ENCODE measurements at places on chromosomes 7 and 10.

- DNase-seq: no peak
These were observed 235.5 kb downstream of the SEMA3E start for GRCh38 chr7:83413424-83413823.

GRCh38 chr7:105664816-105665525 lies 83.7 kb upstream of the EFCAB10 start:
- no peak for DNase-seq

DNA sequence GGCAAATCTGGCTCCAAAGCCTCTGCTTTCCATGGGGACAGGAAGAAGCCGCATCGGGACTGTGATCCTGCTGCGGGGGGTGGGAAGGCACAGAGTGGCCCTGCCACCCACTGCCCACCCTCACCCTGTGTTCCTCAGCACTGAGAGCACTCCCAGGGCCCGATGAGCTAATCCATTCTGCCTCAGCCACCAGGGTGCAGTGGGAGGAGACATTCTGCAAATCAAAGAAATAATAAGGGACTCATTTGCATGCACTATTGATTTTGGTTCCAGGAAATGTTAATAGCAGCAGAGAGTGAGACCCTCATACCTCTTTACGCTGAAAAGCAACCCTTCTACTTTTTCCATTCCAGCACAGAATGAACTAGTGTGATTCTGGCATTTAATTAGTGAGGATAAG lies 572.8 kb downstream of the INHBA start:
- DNase-seq: no peak

DNA sequence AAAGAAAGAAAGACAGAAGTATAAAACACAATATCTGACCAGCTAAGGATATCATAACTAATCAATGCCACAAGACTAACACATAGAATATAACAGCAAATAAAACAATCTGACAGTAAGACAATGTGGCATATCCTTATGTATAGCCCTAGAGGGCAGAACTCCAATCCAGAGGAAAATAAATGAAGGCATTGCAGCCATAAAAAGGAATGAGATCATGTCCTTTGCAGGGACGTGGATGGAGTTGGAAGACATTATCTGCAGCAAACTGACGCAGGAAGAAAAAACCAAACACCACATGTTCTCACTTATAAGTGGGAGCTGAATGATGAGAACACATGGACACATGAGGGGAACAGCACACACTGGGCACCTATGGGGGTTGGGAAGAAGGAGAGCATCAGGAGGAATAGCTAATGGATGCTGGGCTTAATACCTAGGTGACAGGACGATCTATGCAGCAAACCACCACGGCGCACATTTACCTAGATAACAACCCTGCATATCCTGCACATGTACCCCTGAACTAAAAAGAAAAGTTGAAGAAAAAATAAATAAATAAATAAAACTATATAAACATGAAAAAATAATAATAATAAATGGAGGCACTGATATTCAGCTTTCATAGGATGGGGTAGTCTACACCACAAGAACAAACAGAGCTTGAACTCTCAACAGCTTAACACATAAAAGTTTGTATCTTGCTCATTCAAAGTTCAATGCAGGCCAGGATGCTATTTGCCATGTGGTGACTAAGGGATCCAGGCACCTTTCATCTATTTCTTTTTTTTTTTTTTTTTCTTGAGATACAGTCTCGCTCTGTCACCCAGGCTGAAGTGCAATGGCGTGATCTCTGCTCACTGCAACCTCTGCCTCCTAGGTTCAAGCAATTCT lies 66.1 kb upstream of the KAT6B start:
- no peak for DNase-seq

DNA sequence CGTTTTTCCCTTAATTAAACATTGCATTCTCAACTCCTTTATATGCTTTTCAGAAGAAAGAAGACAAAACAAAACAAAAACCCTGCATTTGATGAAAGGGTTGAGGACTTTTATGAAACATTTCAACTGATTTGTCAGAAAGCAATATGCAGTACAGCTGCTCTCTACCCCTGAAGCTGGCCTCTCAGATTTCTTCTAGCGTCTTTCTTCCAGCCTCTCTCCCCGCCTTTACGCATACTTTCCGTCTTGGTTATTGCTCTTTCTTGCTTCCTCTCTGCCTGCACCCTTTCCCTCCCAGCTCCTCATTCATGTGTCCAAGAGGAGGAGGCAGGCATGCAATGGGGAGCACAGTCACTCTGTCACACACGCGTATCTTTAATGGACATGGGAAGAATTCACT lies 91.0 kb upstream of the COL1A2 start:
- DNase-seq: no peak

GRCh38 chr10:126171555-126171954 lies 216.7 kb downstream of the ADAM12 start:
- DNase-seq: no peak

GRCh38 chr7:1086588-1087464 lies 1.1 kb upstream of the GPER1 start:
- DNase-seq: peak; percentile 63

DNA sequence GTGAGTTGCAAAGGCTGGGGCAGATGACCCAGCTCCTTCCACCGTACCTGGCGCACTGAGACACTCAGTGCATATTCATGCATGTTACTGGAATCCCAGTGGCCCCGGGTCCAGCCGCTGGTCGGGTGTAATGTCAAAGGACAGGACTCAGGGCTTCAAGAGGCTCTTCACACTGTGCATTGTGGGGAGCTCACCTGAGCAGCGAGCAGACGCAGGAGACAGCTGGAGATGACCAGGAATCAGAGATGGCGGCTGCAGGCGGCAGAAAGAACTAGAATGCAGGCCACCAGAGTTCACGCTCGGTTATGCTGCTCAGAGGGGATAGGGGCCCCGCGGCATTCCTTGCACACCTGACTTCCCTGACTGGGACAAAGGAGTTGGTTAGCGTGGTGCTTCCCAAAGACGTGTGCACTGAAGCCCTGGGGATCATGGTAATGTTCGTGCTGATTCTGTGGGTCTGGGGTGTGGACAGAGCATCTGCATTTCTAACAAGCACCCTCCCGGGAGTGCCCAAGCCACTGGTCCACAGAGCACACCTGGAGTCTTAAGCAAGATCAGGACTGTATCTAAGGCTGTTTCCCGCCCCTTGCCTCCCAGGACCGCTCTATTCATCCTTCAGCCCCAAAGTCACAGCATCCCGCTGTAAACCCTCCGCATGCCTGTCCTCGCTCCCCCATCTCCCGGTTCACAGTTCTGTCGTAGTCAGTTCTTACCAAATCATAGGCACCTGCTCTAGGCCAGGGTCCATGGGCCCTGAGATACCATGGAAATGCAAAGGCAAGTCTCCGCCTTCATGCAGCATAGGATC lies 71.0 kb downstream of the MKI67 start:
- DNase-seq: no peak

GRCh38 chr10:6101181-6101580 lies 12.3 kb downstream of the RBM17 start:
- no peak for DNase-seq

GRCh38 chr10:122165484-122166276 lies 105.4 kb upstream of the BTBD16 start:
- no peak for DNase-seq

- no peak for DNase-seq
These were observed 347.5 kb upstream of the ZMIZ1 start for GRCh38 chr10:78721231-78721630.

DNA sequence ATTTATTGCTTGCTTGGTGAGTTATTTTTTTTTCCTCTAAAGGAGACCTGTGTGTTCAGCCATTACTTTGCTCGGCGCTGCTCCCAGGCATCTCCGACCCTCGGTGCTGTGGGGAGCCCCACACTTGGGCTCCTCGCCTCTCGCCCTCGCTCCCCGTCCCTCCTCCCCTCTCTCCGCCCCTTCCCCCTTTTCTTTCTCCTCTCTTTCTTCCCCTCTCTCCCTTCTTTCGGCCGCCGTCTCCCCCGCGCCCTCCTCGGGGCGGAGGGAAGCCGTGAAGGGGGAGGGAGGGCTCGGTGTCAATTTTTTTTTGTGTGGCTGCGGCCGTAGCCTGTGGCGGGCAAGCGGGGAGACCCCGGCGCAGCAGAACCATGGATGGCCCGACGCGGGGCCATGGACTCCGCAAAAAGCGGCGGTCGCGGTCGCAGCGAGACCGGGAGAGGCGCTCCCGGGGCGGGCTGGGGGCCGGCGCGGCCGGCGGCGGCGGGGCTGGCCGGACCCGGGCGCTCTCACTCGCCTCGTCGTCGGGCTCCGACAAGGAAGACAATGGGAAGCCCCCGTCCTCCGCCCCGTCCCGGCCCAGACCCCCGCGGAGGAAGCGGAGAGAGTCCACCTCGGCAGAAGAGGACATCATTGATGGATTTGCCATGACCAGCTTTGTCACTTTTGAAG lies 1.1 kb downstream of the AUTS2 start:
- no peak for DNase-seq

DNA sequence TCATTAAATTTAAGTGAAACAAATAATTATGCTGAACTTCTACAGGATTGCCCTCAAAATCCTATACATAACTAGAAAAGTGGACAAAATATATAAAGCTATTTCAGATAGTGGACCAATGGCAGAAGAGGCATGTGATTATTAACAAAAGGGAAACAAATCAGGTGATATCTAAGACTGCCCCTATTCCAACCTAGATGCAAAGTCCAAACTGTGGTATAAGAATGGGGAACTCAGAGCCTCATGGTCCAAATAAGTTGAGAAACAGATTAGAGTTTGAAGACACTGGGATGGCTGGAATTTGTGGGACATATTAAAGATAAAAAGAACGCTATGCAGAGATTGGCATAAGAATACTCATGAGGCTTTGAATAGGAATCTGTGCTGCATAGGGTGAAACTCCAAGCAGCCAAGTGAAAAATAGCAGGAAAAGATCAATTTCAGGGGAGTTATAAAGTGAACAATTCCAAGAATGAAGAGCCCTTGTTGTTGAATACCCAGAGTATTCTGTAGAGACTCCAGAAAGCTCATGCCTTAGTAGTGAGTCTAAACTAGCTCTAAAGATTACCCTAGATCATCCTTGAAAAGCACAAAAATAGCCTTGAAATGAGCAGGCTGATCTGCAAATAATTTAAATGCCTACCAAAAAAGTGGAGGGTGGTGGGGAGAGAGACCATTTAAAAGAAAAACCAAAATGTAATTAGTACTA lies 152.4 kb downstream of the IMMP2L start:
- DNase-seq: no peak

DNA sequence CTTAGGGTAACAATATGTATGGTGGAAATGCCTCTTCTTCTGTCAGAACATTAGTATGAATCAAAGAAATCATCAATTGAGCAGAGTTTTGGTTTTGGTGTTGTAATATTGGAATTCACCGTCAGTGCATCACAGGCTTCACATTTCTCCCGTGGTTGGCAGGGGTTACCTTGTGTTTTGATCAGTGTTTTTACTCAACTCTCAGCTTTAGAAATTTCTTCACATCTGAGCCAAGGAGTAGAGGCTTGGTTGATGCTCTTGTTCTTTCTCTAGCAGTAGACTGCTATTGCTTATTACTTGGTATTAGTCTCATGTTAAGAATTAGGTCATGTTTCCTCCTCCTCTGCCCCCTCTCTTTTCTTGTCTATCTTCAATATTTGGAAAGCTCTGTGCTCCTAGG lies 188.8 kb upstream of the SMIM30 start:
- no peak for DNase-seq

GRCh38 chr7:135333200-135333599 lies 99.6 kb downstream of the STRA8 start:
- DNase-seq: no peak

DNA sequence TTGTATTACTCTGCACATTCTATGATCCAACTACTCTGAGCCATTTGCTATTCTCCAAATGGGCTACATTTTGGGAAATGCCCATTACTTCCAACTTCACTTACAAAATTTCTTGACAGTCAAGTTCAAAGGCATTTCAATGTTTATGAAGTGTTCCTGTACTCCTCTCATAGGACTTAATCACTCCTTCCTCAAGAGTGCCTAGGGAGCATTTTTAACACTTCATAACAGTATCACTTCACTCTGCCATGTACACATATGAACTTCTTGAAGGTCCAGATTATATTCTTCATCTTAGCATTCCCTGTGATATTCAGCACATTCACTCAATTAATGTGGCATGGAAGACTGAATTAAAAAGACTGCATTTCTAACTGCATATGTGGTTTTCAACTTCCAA lies 21.6 kb downstream of the OSBPL3 start:
- no peak for DNase-seq

GRCh38 chr7:120110169-120110568 lies 162.8 kb upstream of the KCND2 start:
- DNase-seq: no peak

- DNase-seq: peak; percentile 64
These were observed 826 bp downstream of the CHPF2 start for GRCh38 chr7:151232917-151233701.

DNA sequence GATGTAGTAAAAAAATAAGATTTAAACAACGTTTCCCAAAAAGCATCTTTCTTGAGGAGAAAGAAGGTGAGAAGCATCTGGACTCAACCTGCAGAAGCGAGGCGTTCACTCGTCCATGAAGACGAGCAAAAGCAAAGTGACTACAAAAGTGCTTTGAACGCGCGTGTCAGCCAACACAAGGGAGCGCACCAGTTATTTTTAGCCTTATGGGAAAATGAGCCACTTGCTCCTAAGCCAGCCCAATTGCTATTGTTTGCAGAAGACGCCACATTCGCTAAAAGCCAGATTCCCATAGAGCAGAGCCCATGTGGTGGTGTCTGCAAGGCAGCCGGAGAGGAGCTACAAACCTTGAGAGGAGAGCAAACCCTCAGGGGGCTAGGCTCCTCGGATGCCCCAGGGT lies 122.5 kb downstream of the FAM53B start:
- DNase-seq: no peak

GRCh38 chr10:63901881-63902280 lies 380.7 kb downstream of the REEP3 start:
- DNase-seq: no peak

DNA sequence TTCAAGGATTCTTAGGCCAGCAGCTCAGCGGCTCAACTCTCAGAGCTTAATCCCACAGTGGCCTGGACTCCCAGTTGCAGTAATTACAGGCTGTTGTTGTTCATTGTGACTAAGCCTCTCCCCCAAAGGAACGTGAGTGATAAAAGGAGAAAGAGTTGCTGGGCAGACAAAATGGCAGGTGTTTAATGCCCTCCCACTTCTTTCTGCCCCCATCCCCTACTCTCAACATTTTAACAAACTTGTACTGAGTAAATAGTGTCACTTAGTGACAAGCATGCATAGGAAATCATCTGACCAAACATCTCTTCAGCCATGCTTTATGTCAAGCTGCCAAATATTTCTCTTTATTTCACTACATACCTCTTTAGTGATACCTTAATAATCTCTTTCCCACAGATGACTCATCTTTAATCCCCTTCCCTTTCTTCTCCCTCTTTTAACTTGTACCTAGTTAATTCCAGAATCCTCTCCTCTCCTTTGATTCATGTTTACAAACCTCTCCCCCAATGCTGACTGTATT lies 12.4 kb upstream of the MTERF1 start:
- no peak for DNase-seq
